ENCODE measurements at places on chromosomes 3 and 15.

GRCh38 chr3:152497457-152497856 lies 228.7 kb downstream of the MBNL1 start:
- no peak for DNase-seq

DNA sequence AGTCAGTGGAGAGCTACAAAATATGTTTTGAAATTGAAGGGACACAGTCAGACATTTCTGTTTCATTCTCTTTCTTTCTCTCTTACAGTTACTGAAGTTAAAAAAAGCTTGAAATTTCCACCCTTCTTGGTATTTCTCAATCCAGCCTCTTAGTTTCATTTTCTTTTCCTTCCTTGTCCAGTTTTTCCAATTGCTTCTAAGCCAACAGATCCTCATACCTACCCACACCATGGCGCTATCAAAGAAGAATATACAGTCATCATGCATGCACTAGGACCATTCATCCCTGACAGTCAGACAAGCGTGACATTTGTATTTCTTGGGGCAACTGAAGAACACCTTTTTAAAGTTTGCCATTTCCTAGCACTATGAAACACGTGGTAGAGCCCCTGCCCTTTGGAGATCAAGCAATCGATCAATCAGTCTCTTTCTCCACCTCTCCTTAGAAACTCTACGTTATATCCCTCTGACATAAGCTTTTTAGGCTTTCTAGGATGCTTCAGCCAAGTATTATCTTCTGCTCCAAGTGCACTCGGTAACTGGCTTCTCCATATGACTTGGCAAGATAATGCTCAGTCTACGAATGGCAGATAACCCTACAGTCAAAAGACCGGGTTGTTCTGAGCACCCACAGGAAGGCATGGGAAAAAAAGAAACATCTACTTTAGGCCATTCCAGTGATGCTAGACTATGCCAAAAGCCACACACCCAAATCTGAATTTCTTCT lies 65.4 kb downstream of the FBN1 start:
- no peak for DNase-seq

DNA sequence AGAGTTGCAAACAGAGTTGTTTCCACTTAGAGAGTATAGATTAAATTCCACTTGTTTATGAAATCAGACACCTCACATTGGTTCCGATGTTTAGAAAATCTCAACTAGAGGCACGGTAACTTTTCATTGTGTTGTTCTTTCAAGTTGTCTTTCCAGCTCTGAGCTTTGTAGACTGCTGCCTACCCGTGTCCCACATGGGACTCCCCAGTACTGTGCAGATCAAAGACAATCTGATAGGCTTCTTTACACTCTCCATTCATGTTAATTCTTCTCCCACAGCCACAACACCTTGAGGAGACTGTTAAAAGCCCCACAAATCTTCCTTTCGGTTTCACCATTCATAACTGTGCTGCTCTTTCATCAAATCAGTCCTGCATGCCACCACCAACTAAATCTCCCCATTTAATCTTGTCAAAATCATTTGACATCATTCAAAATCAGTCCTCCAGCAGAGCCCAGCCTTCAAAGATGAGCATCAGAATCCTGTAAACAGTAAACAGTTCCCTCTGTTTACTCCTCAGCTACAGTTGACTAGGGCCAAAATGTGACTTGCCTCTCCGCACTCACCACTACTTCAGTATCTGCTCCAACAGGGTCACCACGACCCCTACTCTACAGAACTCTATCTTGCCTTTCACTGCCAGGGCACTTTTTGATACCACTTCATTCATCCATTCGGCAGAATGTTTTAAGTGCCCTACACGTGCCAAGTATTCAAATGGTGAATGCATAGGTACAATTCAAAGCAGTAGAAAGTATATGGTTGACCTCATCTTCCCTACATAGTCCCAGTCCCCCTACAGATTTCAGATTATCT lies 8.3 kb downstream of the ANXA2 start:
- no peak for DNase-seq

DNA sequence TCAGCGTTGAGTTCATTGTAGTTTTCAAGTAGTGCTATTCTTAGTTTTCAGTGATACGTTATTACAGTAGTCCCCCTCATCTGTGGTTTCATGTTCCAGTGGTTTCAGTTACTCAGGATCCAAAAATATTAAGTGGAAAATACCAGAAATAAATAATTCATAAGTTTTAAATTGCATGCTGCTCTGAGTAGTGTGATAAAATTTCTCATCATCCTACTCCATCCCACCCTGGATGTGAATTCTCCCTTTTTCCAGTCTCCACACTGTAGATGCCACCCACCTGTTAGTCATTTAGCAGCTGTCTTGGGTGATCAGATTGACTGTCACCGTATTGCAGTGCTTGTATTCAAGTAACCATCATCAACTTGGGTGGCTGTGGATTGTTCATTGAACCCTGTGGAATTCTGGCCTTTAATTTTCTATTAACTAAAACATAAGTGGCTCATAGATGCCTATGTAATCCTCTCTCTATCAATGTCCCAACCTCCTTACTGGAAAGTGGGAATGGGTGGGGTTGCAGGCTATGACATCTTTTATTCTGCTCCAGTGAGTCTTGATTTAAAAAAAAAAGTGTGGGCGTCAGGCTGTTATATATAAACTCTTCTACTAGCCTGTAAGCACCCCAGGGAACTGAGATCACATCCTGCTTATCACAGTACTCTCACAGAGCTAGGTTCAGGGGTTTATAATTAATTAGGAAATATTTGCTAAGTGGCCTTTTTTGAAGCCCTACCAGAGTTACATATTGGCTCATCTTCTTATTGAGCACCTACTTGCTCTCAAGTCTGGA lies 97.5 kb downstream of the CFAP20DC start:
- DNase-seq, result no peak

All from Daoy (cell line).